SW480 (cell line): ENCODE measurements at places on chromosomes 12 and 14.
A peak's percentile ranks its signal among the peaks of the same experiment; 100 is the strongest.

GRCh38 chr12:45435945-45436710 is 220.2 kb downstream of the ANO6 start:
- no peak for DNase-seq

DNA sequence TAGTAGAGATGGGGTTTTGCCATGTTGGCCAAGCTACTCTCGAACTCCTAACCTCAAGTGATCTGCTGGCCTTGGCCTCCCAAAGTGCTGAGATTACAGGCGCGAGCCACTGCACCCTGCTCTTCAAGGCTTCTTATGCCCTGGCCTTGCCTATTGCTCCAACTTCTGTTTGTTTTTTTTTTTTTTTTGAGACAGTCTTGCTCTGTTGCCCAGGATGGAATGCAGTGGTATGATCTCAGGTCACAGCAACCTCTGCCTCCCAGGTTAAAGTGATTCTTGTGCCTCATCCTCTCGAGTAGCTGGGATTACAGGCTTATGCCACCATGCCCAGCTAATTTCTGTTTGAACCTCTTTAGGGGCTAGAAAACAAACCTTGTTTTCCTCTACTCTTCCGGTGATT is 6.0 kb upstream of the ABCD4 start:
- no peak for DNase-seq

DNA sequence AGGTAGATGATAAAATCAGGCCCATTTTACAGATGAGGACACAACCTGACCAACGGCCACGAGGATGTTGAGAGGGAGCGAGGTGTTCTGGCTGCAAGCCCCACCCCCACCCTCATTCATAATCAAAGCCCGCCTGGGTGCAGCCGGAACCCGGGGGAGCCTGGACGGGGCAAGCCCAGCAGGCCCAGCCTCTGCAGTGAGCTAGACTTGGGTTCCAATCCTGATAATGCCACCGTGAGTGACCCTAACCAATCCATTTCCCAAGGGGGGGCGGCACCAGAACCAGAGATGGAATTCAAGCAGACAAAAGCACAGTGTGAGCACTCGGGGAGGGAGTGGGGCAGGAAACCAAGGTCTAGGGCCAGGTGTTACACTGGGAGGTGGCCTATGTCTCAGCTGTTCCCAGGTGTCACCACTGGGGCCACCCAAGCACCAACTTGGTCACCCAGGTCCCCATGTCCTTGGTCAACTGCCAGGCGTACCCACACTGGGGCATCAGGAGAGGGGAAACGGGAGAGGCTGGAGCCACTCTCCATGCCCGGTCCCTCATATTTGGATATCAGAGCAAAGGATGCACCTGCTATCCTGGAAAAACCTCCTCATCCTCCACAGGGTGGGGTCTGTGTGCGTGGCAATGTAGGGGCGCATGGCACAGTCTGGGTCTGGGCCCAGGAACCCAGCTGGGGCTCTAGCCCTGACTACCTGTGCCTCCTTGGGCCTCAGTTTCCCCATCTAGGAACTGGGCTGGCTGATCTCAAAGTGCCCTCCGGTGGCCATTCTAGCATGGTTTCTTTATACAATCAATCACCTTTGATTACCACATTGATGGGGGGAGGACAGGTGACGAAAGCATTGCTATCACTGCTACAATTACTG is 58.4 kb downstream of the FAM222A start:
- DNase-seq: no peak

DNA sequence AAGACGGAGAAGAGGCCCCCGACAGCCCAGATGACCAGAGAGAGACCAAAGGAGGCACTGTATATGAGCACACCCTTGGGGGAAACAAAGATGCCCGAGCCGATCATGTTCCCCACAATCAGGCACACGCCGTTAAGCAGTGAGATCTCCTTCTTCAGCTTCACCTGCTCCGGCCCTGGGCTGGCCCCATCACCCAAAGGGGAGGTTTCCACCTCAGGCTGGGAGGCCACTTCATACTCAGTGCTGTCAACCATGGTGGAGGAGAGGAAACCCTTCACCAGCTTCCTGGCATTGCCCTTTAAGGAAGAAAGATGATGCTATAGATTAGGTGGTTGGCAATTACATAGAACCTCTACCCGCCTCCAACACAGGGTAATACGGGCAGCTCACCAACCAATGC is 2.1 kb downstream of the SLC7A7 start:
- DNase-seq: no peak

DNA sequence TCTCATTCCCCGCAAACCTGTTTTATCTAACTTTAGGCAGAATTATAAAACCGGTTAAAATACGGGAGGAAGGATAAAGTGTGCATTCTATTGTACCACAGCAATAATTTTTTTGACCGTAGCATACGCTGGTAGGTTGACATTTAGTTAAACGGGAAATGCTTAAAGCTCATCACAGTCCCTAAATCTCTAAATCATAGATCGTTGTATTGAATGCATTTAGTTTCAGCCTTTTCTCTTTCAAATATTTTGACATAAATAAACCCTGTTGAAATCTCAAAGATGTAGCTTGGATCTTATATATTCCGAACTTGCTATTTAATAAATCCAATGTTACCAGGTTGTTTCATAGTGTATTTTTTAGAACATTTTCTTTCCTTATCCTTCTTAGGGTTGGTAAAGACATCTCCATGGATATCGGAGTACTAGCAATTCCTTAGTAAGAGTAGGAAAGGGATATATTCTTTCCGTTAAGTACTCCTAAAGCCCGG is 798 bp downstream of the CLEC2B start:
- DNase-seq: no peak

DNA sequence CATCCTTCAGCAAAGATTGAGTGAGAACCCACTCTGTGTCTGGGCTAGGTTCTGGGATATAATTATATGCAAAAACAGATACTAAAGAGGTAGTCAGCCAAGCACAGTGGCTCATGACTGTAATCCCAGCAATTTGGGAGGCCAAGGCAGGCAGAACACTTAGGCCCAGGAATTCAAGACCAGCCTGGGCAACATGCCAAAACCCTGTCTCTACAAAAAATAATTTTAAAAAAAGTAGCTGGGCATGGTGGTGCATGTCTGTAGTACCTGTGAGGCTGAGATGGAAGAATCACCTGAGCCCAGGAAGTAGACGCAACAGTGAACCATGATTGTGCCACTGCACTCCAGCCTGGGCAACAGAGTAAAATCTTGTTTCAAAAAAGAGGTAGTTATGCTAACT is 237.5 kb upstream of the HMGA2 start:
- no peak for DNase-seq

GRCh38 chr14:88424573-88424972 is 39.1 kb downstream of the SPATA7 start:
- DNase-seq: no peak

GRCh38 chr12:95006206-95006605 is 2.7 kb upstream of the NDUFA12 start:
- no peak for DNase-seq

DNA sequence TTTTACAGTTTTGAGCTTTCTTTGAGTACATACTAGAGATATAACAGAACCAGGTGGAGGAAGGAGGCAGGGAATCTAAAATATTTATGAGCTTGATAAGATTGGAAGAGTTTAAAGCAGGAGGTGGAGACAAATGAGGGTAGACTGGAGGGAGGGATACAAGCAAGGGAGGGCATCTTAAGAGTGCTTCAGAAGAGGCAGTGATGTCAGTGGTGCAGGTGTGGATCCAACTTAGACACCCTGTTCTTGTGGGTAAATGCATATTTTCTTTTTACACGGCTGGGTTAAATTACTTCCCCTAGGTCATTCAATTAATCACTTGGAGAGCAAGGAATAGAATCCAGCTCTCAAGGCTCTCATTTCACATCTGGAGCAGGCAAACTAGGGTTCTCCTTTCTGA is 146.1 kb upstream of the LRIG3 start:
- DNase-seq: no peak

GRCh38 chr12:57580466-57580795 is 10.6 kb upstream of the PIP4K2C start:
- no peak for DNase-seq

GRCh38 chr14:33350366-33350990 is 411.8 kb downstream of the NPAS3 start:
- no peak for DNase-seq

- no peak for DNase-seq
Measured at GRCh38 chr12:112752303-112752702, 39.2 kb upstream of the RPH3A start.

DNA sequence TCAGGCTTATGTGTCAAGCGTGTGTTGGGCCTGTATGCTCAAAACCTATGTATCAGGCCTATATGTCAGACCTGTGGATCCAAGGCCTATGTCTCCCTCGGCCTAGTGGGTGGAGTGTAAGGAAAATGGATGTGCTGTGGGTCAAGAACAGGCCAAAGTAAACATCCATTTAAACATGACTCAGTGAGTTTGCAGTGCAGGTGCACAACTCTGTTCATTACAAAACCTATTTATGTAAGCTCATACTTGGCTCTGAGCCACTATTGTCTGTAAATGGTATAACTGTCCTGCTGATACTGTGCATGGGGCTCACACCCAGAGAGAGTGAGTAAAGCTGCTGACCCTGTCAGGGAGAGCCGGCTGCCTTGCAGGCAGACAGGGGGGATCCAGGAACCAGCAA is 249.7 kb upstream of the AVPR1A start:
- peak; percentile 23 for DNase-seq

- no peak for DNase-seq
Measured at GRCh38 chr14:91681893-91682563, 49.9 kb downstream of the CATSPERB start.

- DNase-seq: no peak
Measured at GRCh38 chr12:673849-674248, 10.6 kb upstream of the NINJ2 start.

GRCh38 chr14:30214461-30215090 is 286.9 kb upstream of the PRKD1 start:
- peak; percentile 33 for DNase-seq

DNA sequence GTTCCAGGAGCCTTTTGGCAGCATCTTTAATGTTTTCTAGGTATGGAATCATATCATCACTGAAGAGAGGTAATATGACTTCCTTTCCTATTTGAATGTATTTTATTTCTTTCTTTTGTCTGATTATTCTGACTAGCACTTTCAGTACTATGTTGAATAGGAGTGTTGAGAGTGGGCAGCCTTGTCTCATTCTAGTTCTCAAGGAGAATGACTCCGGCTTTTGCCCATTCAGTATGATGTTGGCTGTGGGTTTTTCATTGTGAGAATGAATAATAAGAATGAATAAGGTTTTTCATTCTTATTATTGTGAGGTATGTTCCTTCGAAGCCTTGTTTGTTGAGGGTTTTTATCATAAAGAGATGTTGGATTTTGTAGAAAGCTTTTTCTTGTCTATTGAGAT is 98.9 kb downstream of the GPHN start:
- no peak for DNase-seq

GRCh38 chr12:93379981-93380361 is 2.2 kb downstream of the NUDT4 start:
- DNase-seq: no peak

GRCh38 chr12:59004456-59004855 is 84.2 kb upstream of the LRIG3 start:
- no peak for DNase-seq

DNA sequence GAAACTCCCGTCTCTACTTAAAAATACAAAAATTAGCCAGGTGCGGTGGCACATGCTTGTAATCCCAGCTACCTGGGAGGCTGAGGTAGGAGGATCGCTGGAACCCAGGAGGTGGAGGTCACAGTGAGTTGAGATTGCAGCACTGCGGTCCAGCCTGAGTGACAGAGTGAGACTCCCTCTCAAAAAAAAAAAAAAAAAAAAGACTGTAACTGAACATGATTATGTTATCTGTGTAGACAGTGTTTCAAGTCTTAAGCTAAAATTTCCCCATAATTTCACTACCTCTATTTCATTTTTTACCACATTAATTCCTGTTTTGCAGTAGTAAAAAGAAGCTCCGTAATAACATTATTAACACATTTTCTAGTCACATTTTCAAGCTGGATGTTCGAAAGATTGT is 5.4 kb downstream of the PLBD1 start:
- DNase-seq: no peak

GRCh38 chr12:123044351-123044750 is 63.9 kb downstream of the ARL6IP4 start:
- DNase-seq: no peak

- no peak for DNase-seq
Measured at GRCh38 chr14:39440975-39441374, 8.7 kb upstream of the FBXO33 start.

DNA sequence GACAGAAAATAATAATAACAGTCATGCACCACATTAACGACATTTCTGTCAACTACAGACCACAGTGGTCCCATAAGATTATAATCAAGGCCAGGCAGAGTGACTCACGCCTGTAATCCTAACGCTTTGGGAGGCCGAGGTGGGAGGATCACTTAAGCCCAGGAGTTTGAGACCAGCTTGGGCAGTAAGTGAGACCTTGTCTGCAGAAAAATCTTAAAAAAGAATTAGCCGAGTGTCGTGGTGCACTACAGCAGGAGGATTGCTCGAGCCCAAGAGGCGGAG is 8.6 kb downstream of the NAB2 start:
- DNase-seq: no peak

DNA sequence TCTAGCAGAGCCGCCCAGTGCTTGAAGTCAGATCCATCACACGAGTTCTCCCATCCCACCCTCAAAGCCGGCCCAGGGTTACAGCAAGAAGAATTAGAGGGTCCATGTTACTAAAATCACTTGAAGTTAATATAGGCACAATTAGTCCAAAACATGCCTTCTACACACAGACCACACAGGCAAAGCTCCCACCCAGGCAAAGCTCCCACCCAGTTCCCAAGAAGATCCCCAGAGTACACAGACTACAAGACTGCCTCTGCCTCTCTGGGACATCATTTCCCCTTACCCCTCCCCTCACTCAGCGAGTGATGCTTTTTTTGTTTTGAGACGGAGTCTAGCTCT is 3.3 kb downstream of the GLI1 start:
- no peak for DNase-seq

DNA sequence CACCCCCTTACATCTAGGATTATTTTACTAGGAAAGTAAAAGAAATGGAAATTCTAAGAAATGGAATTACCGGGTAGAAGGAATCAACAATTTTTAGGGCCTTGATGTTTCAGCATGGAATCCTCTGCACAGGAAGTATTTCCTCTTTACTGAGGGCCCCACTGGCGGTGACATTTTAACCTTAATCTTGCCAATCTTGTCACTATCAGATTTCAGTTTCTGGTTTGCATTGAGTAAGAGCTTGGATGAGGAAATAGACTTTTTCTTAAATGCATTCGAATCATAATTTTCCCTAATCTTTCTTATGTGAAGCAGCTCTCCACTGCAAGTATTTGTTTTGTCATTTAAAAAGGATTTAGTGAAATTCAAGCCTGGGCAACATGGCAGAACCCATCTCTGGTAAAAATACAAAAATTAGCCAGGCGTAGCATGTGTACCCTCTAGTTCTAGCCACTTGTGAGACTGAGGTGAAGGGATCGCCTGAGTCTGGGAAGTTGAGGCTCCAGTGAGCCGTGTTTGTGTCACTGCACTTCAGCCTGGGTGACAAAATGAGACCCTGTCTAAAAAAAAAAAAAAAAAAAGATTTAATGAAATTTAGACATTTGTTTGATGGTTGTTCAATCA is 40.7 kb downstream of the TPCN1 start:
- no peak for DNase-seq

DNA sequence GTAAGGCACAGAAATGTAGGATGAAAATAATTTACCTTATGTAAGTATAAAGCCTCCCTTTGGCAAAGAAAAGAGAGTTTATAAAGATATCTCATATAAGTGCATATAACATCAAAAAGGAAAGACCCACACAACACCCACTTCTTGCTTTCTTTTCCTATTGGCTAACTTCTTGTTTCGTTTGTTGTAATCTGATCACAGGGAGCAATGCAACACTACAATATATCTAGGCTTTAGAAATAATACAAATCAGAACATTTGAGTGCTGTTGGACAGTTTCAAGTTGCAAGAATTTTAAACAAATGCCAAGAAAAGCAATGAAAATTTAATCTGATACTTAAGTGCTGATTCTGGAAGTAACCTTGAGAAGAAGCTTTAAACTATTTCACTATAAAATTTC is 1.3 kb downstream of the FGD6 start:
- peak; percentile 58 for DNase-seq
